ENCODE measurements at places on chromosomes 1 and 21. TPM values are rescaled to one million over a fixed set of nuclear protein-coding genes. Genes with fewer than 3 reads are reported as not detected.

GRCh38 chr21:24023402-24023801, 1583.9 kb downstream of the MRPL39 start:
- no peaks in the 10 kb centered on the region for H3K4me1 ChIP-seq
- DNase-seq = no peak
- no peaks in the 10 kb centered on the region for H3K36me3 ChIP-seq

KRTAP7-1 gene
- not detected for polyA plus RNA-seq

GBP6 gene
- 0.61 TPM for polyA plus RNA-seq

SERPINC1 gene
- polyA plus RNA-seq = 0.17 TPM

GRCh38 chr1:42957880-42958487, 684 bp downstream of the SLC2A1 start:
- peak overlapping the region; percentile 79 for H3K4me3 ChIP-seq
- no peaks in the 10 kb centered on the region for H3K27me3 ChIP-seq
- H3K36me3 ChIP-seq = no peaks in the 10 kb centered on the region
- peak overlapping the region; percentile 99 for H3K27ac ChIP-seq
- H3K4me1 ChIP-seq = peaks cover 36% of the 10 kb centered on the region

GRCh38 chr1:53160924-53161378, 18.5 kb upstream of the SLC1A7 start:
- H3K4me1 ChIP-seq = no peaks in the 10 kb centered on the region
- no peak overlapping the region for H3K4me3 ChIP-seq
- H3K27me3 ChIP-seq = no peaks in the 10 kb centered on the region
- H3K27ac ChIP-seq = no peak overlapping the region
- no peak for DNase-seq

RAB7B gene
- polyA plus RNA-seq = 3.4 TPM

GRCh38 chr1:40399984-40400704, 26.6 kb downstream of the SMAP2 start:
- H3K36me3 ChIP-seq = no peaks in the 10 kb centered on the region
- no peaks in the 10 kb centered on the region for H3K27me3 ChIP-seq
- DNase-seq = no peak
- H3K4me1 ChIP-seq = no peaks in the 10 kb centered on the region
- no peak overlapping the region for H3K4me3 ChIP-seq

ERG gene
- polyA plus RNA-seq = 15.9 TPM

DNA sequence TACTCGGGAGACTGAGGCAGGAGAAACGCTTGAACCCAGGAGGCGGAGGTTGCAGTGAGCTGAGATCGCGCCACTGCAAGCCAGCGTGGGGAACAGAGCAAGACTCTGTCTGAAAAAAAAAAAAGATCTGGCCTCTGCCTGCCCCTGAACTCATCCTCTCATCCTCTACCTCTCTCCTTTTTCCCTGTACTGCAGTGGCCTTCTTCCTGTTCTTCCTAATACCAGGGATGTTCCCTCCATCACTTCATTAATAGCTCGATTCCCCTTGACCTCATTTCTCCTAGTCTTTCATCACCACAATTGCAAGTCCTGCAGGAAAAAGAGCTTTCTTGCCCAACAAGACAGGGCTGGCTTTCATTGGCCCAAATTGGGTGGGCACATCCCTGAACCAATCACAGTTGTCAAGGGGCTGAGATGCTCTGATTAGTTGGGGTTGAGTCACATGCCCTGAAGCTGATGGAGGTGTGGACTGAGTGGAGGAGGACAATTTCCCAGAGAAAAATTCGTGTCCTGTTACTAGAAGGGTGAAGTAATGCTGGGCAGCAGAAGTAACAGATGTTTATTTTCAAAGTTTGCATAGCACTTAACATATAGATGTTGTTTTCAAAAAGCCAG, 86.8 kb upstream of the PUM1 start:
- H3K27ac ChIP-seq = no peak overlapping the region
- no peaks in the 10 kb centered on the region for H3K4me1 ChIP-seq
- no peaks in the 10 kb centered on the region for H3K36me3 ChIP-seq
- H3K4me3 ChIP-seq = no peak overlapping the region

GRCh38 chr1:206569556-206569955, 42.7 kb downstream of the EIF2D start:
- no peaks in the 10 kb centered on the region for H3K4me1 ChIP-seq
- H3K27ac ChIP-seq = no peak overlapping the region
- no peak for DNase-seq
- no peaks in the 10 kb centered on the region for H3K27me3 ChIP-seq
- H3K36me3 ChIP-seq = no peaks in the 10 kb centered on the region

DNA sequence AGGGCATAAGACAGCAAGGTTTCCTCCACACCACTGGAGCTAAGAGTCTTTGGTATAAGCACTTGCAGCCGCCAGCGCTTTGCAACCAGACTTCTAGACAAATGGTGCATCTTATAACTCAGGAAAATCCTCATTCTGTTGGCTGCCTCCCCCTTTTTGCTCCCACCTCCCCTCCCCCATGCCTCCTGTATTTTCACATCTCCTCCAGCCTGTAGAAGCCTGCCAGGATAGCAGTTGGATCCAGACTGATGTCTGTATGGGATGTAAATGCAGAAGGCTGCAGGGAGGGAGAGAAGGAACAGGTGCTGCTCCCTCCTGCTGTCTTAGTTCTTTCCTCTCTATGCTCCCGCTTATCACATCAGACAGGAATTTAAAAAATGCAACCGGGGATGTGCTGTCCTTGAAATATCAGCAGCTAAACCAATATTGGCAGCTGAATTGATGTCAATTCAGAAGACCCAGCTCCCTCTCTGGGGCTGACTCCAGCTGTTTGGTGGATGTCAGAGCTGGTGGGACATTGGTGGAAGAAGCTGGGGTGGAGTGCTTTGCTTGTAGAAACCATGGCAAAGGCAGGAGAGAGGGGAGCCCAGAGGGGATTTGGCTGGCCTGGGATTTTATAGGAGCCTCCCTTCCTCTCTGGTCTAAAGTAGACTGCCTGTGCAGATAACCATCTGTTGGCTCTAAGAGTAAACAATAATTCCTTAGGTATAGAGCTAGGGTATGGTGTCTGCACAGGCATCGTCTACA, 53.5 kb downstream of the NFASC start:
- H3K27me3 ChIP-seq = peaks cover 2% of the 10 kb centered on the region
- H3K36me3 ChIP-seq = no peaks in the 10 kb centered on the region
- no peak for DNase-seq
- no peak overlapping the region for H3K27ac ChIP-seq
- H3K4me1 ChIP-seq = no peaks in the 10 kb centered on the region

GRCh38 chr1:172273647-172274396, 146.7 kb upstream of the C1orf105 start:
- no peaks in the 10 kb centered on the region for H3K36me3 ChIP-seq
- H3K4me1 ChIP-seq = peaks cover 2% of the 10 kb centered on the region
- no peaks in the 10 kb centered on the region for H3K27me3 ChIP-seq
- no peak overlapping the region for H3K27ac ChIP-seq
- H3K4me3 ChIP-seq = no peak overlapping the region
- peak; percentile 37 for DNase-seq

GRCh38 chr1:200893411-200893901, 1.2 kb upstream of the INAVA start:
- H3K27me3 ChIP-seq = no peaks in the 10 kb centered on the region
- H3K4me3 ChIP-seq = no peak overlapping the region
- no peaks in the 10 kb centered on the region for H3K36me3 ChIP-seq
- no peak overlapping the region for H3K27ac ChIP-seq

PTPRF gene
- polyA plus RNA-seq = 45.5 TPM

DNA sequence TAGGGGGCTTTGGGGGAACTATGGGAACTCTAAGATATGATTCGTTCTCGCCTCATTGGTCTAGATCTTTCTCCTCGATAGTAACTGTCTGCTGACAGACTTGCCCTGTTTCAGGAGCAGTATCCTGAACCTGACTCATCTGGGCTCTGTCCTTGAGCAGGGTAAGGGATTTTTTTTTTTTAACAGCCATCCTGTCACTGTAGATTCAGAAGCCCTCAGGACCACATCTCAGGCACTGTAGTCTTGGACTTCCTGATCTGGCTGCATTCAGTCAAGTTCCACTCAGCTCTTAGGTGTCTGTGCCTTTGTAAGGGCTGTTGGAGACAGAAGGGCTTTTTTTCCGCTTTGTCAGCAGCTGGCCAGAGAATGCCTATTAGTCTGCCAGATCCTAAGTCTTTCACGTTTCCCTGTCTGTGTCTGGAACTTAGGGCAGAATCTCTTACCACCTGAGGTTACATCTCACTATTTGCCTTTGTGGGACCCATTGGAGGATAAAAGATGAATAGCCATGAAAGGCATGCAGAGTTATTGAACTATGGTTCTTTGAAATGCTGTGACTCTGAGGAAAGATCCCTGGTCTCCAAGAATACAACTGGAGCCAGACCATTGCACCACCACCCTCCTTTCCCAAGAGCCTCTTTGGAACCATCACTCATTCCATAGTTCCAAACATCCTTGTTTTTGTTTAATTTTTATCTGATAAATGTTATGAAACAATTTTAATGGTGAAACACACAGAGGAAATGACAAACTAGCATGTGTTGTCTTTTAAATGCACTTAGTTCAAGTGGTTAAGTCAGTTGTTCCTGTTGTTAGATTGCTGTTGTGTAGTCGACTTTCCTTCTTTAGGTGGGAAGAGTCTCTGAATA, 49.7 kb upstream of the MACF1 start:
- DNase-seq = peak; percentile 91
- peak overlapping the region; percentile 5 for H3K27ac ChIP-seq
- H3K36me3 ChIP-seq = no peaks in the 10 kb centered on the region
- no peaks in the 10 kb centered on the region for H3K27me3 ChIP-seq

DNA sequence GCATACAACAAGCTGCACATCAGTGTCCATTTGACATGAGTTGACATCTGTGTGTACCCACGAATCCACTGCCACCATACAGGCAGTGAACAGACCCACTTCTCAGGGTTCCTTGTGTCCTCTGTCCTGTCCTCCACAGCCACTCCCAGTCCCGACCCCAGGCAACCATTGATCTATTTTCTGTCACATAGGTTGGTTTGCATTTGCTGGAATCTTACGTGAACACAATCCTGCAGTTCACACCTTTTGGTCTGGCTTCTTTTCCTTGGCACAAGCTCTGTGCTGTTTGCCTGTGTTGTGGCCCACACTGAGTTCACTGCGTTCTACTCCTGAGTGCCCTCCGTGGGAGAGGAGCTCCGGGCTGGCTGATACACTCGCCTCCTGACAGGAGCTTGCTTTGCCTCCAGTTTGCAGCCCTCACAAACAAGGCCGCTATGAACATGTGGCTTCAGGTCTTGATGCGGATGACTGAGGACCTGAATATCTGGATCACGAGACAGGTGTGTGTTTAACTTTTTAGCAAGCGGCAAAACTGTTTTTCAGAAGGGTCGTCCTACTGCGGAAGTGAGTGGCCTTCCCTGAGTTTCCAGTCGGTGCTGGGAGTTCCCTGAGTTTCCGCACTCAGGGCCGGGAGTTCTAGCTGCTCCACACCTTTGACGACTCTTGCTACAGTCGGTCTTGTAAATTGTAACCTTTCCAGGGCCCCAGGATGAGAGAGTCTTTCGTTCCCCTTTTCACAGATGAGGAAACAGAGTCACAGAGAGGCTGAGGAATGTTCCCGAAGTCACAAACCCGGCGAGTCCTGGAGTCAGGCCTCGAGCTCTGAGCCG, 13.0 kb upstream of the COL18A1 start:
- no peak overlapping the region for H3K27ac ChIP-seq
- H3K36me3 ChIP-seq = no peaks in the 10 kb centered on the region
- DNase-seq = peak; percentile 3
- H3K27me3 ChIP-seq = no peaks in the 10 kb centered on the region
- no peak overlapping the region for H3K4me3 ChIP-seq
- H3K4me1 ChIP-seq = no peaks in the 10 kb centered on the region

DNA sequence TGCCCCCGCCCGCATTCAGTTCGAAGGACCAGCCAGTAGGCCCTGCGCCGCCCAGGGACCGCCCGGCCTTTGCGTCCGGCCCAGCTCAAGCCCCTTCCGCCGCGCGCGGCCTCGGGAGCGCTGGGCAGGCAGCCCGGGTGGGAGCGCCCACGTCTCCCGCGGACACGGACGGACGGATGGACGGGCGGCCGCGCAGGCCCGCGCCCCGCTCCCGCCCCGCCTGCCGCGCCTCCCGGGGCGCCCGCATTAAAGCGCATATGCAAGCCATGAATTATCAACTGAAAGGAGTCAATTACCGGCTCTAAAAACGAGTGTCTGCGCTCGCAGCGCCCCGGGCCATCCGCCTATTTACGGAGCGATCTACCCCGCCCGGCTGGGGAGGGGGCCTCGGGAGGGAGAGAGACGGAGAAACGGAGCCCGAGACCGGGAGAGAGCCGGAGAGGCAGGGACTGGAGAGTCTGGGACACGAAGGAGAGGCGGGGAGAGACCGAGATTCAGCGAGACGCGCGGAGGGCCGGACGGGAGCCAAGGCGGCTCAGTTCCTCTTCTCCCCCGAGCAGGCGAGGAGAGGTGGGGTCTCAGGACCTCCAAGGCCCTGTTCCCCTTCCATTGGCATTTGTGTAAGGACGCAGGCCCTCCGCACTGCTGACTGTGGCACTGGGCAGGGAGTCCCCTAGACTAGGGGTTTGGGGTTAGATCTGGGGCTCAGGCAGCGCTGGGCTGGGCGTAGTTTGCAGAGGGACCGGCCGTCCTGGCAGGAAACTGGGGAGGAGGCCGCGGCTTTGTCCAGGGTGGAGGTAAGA, 41.3 kb upstream of the DMBX1 start:
- H3K4me3 ChIP-seq = no peak overlapping the region
- H3K36me3 ChIP-seq = no peaks in the 10 kb centered on the region
- DNase-seq = no peak
- no peak overlapping the region for H3K27ac ChIP-seq

AIRE gene
- polyA plus RNA-seq = not detected

GRCh38 chr1:85581802-85582686, 1.5 kb downstream of the CCN1 start:
- H3K4me1 ChIP-seq = peaks cover 17% of the 10 kb centered on the region
- peak; percentile 81 for DNase-seq
- peaks cover 5% of the 10 kb centered on the region for H3K36me3 ChIP-seq
- H3K27ac ChIP-seq = peak overlapping the region; percentile 98
- no peaks in the 10 kb centered on the region for H3K27me3 ChIP-seq

NHLH1 gene
- polyA plus RNA-seq = 0.12 TPM

- no peak for DNase-seq
- no peak overlapping the region for H3K4me3 ChIP-seq
- no peak overlapping the region for H3K27ac ChIP-seq
- H3K27me3 ChIP-seq = no peaks in the 10 kb centered on the region
- H3K36me3 ChIP-seq = no peaks in the 10 kb centered on the region
Measured at GRCh38 chr1:87091425-87091824, 177.0 kb downstream of the HS2ST1 start.

GRCh38 chr1:92854101-92854785, 22.4 kb downstream of the RPL5 start:
- DNase-seq = no peak
- no peaks in the 10 kb centered on the region for H3K27me3 ChIP-seq
- no peak overlapping the region for H3K4me3 ChIP-seq
- H3K36me3 ChIP-seq = no peaks in the 10 kb centered on the region

FNDC5 gene
- polyA plus RNA-seq = 0.10 TPM

- no peak overlapping the region for H3K4me3 ChIP-seq
- H3K27ac ChIP-seq = no peak overlapping the region
- no peaks in the 10 kb centered on the region for H3K36me3 ChIP-seq
- no peaks in the 10 kb centered on the region for H3K27me3 ChIP-seq
- no peak for DNase-seq
- no peaks in the 10 kb centered on the region for H3K4me1 ChIP-seq
Measured at GRCh38 chr1:195576641-195577040, 1031.6 kb downstream of the KCNT2 start.

DNA sequence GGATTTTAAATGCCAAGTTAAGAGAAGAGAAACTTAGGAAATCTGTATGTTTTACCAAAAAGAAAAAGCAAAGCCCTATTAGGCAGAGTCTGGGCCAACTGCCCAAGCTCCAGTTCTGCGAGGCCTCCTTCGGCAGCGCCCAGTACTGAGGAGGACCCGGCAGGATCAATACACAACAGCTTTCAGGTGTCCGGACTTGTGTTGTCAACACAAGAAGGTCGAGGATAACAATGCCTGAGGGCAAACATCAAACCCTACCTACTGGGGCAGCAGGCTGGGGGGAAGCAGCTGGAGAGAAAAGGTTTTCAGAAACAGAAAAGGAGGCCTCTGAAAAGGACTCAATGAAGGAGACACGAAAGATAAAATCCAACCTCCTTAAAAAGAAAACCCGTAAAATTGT, 98.1 kb upstream of the GJB5 start:
- H3K4me3 ChIP-seq = no peak overlapping the region
- no peak overlapping the region for H3K27ac ChIP-seq
- DNase-seq = no peak

PADI4 gene
- polyA plus RNA-seq = 1.7 TPM
